ENCODE measurements at places on chromosomes 11 and 22. TPM values are rescaled to one million over a fixed set of nuclear protein-coding genes. Genes with fewer than 3 reads are reported as not detected.
A peak's percentile ranks its signal among the peaks of the same experiment; 100 is the strongest.

DNA sequence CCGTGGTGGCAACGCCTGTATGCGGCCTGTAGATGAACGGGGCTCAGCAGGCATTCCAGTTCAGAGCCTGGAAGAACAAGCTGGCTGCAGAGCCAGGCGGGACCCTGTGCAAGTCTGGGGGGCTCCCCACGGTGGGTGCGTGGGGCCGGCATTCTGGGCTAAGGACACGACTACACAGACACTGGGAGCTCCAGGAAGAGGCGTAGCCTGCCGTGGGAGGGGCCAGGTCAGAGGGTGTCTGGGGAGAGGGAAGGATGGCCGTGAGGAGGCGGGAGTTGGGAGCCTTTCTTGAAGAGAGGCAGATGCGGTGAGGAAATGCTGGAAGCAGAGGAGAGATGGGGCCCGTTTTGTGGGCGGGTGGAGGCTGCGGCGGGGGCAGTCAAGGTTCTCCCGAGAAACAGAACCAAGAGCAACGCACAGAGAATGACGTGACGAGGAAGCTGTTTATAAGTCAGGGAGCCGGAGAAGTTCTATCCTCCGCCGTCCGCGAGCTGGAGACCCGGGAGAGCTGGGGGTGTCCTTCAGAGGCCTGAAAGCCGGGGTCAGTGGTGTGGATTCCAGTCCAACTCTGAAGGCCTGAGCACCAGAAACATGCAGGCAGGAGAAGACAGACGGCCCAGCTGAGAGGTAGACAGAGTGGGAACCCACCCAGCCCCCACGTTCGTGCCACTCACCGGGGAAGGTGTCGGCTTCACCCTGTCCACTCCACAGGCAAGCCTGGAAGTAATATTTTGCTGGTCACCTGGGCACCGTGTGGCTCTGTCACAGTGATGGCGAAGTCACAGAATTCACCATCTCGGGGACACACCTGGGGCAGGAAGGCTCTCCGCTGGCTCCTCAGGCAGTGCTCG, 529.6 kb downstream of the BRD1 start:
- peak; percentile 86 for DNase-seq

DNA sequence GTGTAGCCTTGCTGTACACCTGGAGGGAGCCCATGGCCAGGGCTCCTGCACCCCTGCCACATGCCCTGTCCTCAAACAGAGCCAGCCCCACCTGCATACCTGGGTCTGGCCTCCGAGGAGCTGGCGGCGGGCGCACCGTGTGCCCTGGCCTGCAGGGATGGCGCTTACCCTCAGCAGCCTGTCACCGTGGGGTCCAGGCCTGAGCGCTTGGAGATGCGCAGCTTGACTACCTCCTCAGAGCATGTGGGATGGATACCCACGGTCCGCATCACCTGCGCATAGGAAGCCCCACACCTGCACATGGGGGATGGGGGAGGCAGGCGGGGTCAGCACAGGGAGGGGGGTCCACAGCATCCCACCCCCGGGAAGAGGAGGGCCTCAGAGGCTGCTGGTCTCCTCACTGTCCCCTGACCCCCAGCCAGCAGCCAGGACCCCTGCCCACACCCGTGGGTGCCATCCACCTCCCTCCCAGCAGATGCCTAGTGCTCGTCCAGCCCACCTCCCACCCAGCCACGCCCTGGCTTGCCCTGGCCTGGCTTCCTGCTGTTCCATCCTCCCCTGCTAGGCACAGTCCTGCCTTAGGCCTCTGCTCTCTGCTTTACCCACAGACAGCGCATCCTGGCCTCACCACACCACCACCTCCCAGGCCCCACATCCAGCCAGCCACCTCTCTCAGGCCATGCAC, 22.4 kb upstream of the GNB1L start:
- DNase-seq, result no peak

GRCh38 chr11:111402411-111402810, 23.3 kb upstream of the POU2AF1 start:
- no peak for DNase-seq

- DNase-seq, result no peak
Measured at GRCh38 chr11:113556036-113556435, 80.8 kb upstream of the DRD2 start.

- no peak for DNase-seq
Measured at GRCh38 chr22:44067901-44068300, 43.8 kb downstream of the PARVB start.

DNA sequence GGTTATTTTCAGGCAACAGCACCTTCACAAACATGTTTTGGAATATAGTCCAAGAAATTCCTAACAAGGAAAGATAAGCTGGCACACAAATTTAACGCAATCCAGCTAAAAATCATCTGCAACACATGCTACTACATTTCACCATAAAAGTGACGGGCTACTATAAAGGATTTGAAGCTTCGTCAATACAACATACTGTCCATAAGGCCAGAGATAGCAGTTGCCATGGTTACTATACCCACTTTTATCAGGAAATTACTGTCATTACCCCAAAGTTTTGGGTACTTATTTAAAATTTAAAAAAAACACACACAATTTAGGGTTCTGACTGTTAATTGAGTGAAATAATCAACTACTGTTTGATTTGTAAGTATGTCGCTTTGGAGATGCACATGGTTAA, 6.9 kb downstream of the PHF21A start:
- no peak for DNase-seq

GRCh38 chr11:67369275-67369674, 4.1 kb downstream of the CLCF1 start:
- no peak for DNase-seq

- DNase-seq, result no peak
Measured at GRCh38 chr11:132948252-132948651, 584.0 kb downstream of the OPCML start.

DNA sequence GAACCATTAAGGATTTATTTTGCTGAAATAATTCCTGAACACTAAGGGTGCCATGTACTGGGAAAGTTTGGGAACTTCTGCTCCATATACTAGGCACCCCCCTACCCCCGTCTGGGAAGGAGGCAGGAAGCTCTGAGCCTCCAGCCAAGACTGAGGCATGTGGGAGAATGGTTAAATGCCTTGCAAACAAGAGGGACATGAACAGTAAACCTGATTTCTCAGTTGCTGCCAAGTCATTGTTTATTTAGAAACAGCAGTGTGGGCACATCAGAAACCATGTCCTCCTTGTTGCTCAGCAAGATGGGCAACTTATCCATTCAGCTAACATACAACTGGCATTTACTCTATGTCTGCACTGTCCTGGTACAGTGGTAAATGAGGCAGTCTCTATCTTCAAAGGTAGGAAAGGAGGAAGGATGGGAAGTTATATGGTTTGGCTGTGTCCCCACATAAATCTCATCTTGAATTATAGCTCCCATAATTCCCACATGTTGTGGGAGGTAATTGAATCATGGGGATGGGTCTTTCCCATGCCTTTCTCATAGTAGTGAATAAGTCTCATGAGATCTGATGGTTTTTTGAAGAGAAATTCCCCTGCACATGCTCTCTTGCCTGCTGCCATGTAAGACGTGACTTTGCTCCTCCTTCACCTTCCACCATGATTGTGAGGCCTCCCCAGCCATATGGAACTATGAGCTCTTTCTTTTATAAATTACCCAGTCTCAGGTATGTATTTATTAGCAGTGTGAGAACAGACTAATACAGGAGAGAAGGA, 459.1 kb downstream of the MIAT start:
- DNase-seq, result no peak

DNA sequence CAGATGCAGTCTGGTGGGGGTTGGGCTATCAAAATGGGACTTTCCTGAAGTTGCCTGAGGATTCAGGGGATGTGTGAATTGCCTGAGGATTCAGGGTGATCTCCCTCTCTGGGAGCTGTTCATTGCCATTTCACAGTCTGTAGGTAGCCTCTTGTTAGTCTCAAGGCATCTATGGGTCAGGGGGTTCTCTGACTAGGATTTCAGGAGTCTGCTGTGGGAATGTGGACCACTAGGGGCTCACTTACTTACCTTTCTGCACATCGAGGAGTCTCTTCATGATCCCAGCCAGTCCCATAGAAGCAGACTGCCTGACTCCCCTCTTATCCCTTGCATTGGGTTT, 54.0 kb downstream of the KCNQ1OT1 start:
- DNase-seq, result no peak

The APOL5 gene
- not detected for total RNA-seq

The OR5P2 gene
- total RNA-seq, result not detected

The EIF4ENIF1 gene
- total RNA-seq, result 51.4 TPM

The OR8K5 gene
- not detected for total RNA-seq

The RIMBP3C gene
- total RNA-seq, result not detected

The PHOX2A gene
- total RNA-seq, result 1.2 TPM

The OR51B2 gene
- total RNA-seq, result not detected

The GANAB gene
- total RNA-seq, result 126 TPM

All from esophagus muscularis mucosa (tissue), 4 donors.